Esophagus squamous epithelium (tissue), 5 donors: ENCODE measurements at places on chromosomes 5 and 9.

DNA sequence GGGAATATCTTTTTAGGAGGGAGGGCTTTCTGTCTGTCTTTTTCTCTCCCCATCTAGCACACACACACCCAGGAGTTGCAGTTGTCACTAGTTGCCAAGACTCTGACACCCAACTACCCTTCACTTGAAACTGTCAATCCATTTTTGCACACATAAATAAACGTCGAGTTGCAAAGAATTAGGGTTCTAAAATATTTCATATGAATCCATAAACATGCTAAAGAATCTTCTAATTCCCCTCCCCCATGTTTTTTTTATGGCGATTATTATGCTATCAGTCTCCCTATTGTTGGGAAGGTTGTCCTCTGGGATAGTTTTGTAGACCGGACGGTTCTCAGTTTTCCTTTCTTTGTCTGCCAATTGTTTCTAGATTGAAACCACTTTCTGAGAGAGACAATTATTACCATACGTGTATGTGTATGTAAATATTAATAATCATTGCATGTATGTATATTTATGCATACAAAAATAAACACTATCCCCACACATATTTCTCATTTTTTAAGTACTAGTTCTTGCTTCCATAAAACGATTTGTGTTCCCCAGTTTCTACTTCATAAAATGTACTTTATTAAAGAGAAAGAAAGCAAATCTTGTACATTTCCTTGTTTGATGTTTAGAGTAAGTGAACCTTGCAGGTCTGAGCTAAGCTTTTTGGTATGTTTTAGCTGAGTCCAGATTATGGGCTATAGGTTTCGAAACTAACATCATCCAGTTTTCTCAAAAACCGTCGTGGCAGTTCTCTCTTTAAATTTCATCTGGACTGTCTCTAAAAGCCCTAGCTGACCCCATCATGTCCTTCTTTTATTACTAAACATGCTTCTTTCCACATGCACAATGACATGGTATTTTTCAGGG, 165.0 kb upstream of the MPDZ start:
- DNase-seq: no peak

DNA sequence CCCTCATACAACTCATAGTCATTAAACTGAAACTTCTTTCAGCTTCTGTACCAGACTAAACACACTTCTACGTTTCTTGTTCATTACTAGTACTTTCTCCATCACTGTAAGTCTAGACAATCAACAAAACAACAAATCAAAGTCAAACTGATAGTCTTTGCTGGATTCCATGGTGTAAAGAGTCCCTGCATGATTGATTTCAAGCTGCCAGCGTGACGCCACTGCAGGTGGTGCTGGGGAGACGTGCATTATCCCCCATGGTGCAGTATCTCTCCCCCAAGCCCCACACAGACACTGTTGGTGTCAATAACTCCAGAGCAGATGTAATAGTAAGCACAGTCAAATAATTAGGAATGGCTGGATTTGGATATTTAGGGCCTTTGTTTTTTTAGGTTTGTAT, 10.7 kb upstream of the SLC2A8 start:
- DNase-seq: no peak

- DNase-seq: no peak
Measured at GRCh38 chr9:3912280-3912679, 386.5 kb upstream of the RFX3 start.

GRCh38 chr9:34378376-34379060, 1.8 kb upstream of the MYORG start:
- DNase-seq: no peak

DNA sequence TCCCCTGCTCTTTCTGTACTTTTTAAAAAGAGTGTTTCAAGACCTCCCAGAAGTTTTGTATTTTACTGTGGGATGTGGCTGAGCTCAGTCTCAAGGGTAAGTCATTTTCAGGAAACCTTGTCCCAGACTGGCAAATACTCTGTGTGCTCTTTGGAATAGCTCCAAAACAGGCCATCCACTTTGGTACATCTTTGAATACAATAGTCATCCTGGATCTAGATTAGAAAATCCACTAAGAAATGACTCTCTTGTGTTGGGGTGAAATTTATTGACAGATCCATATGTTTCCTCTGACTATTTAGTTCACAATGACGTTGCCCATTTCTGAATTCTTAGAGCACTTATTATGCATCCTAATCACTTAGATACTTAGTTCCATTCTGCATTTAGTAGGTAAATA, 95.2 kb downstream of the PLCXD3 start:
- no peak for DNase-seq

GRCh38 chr5:74865804-74866595, at the start of gene FAM169A:
TSS of gene FAM169A (minus strand) at chr5:74866387. CDS start at chr5:74841676, 24,711 bp downstream.
- no peak for DNase-seq

GRCh38 chr9:76564297-76564696, 105.3 kb downstream of the GCNT1 start:
- DNase-seq: no peak
